Activated CD8-positive, alpha-beta memory T cell treated with anti-CD3 and anti-CD28 coated beads, Interleukin-2, amount 50 U/mL, for 4 hours (primary cell): ENCODE measurements at places on chromosomes 2 and 18.
A peak's percentile ranks its signal among the peaks of the same experiment; 100 is the strongest.

GRCh38 chr18:61556316-61556715 lies 223.1 kb downstream of the CDH20 start:
- DNase-seq: no peak

- peak; percentile 18 for DNase-seq
Measured at GRCh38 chr2:101223814-101224231, 28.9 kb upstream of the CNOT11 start.

GRCh38 chr2:37625796-37626571 lies 45.5 kb downstream of the CDC42EP3 start:
- peak; percentile 56 for DNase-seq

- DNase-seq: no peak
Measured at GRCh38 chr2:1752751-1753150, 8.4 kb upstream of the PXDN start.

- DNase-seq: no peak
Measured at GRCh38 chr2:37550190-37550589, 121.3 kb downstream of the CDC42EP3 start.

GRCh38 chr2:144137705-144138428 lies 382.1 kb downstream of the ZEB2 start:
- DNase-seq: no peak

DNA sequence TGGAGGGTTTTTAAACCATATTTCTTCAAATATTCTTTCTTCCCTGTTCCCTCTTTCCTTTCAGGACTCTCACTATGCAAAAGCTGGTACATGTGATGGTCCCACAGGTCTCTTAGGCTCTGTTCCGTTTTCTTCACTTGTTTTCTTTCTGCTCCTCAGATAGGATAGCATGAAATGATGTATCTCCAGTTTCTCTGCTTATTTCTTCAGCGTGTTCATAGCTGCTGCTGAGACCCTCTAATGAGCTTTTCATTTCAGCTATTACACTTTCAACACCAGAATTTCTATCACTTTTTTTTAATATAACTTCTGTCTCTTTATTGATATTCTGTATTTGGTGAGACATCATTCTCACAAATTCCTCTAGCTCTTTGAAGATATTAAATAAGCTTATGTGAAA lies 63.9 kb downstream of the KCNG2 start:
- no peak for DNase-seq

DNA sequence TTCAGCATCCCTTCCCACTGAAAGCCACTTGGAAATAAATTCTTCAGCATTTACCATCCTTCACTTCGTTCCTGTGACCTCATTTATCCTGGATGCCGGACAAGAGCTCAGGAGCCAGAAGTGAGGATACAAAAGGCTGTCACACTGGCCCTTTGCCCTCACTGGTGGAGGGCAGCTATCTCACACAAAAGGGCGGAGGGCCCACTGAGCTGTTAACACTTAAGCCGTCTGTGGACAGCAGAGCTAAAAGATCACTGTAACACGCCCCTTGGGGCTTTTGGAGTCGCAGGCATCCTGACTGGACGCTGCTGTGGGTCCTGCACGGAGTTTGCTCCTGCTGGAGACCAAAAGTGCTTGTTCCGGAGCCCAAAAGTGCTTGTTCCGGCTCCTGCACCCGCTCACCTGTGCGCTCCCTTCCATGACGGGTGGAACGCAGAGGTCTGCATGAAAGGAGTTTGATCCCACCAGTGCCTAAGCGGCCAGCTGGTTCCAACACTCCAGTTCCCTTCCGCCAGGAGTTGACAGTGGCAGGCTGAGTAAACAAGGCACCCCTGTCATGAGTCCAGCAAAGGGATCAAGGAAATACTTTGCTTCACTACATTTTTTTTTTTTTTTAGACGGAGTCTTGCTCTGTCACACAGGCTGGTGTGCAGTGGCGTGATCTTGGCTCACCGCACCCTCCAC lies 572.0 kb upstream of the LINC00305 start:
- DNase-seq: no peak

DNA sequence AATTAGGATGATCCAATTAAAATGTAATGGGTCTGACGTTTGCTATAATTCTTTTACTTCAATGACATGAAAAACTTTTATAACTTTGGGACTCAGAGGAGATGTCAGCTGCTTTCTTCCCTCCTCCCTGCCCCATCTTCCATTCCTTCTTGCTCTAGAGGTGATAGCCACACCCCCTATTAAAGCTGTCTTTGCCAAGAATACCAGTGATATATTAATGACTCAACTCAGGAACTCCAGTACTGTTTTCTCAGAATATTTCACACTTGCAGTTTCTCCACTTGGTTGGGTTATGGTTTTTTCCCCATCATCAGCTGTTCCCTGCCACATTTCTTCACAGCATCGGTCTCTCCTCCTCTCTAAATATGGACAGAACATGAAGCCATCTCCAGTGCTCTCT lies 184.0 kb downstream of the KCNE4 start:
- no peak for DNase-seq

GRCh38 chr2:135603543-135603942 lies 72.3 kb downstream of the R3HDM1 start:
- no peak for DNase-seq

DNA sequence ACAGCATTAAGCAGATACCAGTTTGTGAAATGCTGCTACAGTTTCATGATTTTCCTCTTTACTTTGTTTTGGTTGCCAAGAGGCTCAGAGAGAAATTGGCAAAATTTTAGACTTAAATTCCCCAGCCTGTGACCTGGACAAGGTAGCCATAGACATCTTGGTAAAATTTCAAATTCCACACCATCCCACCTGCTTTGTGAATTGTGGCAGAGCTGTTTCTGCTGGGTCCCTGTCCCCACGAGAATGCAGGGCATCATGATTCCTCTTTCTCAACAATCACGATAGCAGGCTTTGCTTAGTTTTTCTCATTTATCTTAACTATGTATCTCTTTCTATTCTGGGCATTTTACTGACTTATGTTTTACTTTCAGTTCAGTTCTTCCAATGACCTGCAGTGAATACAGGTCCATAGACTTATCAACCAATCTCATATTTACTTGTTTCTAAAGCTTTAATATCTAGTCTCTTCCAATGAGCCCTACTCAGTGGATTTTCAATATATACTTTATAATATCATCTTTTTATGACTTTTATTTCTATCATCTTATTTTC lies 351.6 kb downstream of the SOCS6 start:
- no peak for DNase-seq

- DNase-seq: no peak
Measured at GRCh38 chr2:99819766-99820165, 322.6 kb downstream of the AFF3 start.

GRCh38 chr2:164826293-164827243 lies 15.1 kb downstream of the COBLL1 start:
- no peak for DNase-seq

- DNase-seq: no peak
Measured at GRCh38 chr2:108492364-108492763, 41.9 kb upstream of the LIMS1 start.
